Fibroblast of villous mesenchyme (primary cell): ENCODE measurements at places on chromosomes 16 and 17.

GRCh38 chr16:87949071-87949744 lies 2.0 kb upstream of the BANP start:
- DNase-seq: no peak

GRCh38 chr17:29710520-29710884 lies 87.8 kb upstream of the CORO6 start:
- DNase-seq: peak; percentile 62

- DNase-seq: peak; percentile 94
These were observed 28.5 kb downstream of the ARHGAP17 start for GRCh38 chr16:24986512-24987303.

DNA sequence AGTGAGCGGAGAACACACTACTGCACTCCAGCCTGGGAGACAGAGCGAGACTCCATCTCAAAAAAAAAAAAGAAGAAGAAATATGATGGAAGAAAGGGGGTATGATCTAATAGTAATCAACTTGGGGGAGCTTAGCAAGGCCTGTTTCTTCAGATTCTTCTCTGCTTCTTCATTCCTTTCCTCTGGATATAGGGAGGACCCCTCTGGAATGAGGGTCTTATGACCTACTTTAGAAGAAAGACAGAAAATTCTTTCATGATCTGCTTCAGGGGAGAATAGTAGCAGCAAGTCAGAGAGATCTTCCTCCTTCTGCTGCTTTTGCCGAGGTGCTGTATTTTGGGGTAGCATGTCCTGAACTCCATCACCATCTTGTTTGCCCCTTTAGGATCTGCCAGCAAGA lies 44.9 kb upstream of the ETV4 start:
- DNase-seq: no peak

DNA sequence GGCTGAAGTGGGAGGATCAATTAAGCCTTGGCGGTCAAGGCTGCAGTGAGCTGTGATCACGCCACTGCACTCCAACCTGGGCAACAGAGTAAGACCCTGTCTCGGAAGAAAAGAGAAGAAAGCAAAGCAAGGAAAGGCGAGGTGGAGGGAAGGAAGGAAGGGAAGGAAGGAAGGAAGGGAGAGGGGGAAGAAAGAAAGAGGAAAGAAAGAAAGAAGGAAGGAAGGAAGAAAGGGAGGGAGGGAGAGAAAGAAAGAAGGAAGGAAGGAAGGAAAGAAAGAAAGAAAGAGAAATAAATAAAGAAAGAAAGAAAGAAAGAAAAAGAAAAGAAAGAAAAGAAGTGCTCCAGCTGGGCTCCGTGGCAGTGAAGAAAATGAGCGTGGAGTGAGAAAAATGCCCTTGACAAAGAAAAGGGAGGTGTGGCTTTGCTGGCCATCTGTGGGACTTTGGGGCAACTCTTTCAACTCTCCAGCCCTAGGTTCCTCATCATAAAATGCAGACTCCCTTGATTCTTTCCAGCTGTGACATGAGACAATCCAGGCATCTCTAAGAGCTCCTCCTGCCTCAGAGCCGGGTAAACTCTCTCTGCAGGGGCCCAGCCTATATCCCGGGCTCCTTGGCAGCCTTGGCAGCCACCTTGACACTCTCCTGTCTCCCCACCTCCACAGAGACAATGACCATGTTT lies 2.4 kb downstream of the GSDMA start:
- peak; percentile 20 for DNase-seq

- no peak for DNase-seq
These were observed 548.9 kb upstream of the CDH8 start for GRCh38 chr16:62585041-62585545.

GRCh38 chr16:57915811-57916488 lies 55.0 kb downstream of the CNGB1 start:
- no peak for DNase-seq

- no peak for DNase-seq
These were observed 7.8 kb upstream of the TBC1D3B start for GRCh38 chr17:36184023-36184765.

DNA sequence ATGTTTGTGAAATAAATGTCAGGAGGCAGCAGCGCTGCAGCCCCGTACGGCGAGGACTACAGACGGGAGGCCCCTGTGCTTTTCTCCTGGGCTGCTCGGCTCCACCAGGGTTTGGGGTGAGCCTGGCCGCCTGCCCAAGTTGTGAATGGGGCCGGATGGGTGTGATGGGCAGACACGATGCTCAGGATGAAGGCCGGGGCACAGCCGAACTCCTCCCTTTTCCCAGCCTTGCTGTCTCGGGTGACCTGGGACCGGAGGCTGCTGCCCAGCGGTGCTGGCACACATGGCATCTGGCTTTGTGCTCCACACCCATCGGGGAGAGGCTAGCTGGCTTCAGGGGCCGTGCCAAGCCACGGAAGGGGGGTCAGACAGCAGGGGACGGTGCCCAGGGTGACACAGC lies 34.2 kb upstream of the ZFPM1 start:
- DNase-seq: no peak

GRCh38 chr17:8455665-8456209 lies 20.1 kb downstream of the NDEL1 start:
- DNase-seq: no peak

DNA sequence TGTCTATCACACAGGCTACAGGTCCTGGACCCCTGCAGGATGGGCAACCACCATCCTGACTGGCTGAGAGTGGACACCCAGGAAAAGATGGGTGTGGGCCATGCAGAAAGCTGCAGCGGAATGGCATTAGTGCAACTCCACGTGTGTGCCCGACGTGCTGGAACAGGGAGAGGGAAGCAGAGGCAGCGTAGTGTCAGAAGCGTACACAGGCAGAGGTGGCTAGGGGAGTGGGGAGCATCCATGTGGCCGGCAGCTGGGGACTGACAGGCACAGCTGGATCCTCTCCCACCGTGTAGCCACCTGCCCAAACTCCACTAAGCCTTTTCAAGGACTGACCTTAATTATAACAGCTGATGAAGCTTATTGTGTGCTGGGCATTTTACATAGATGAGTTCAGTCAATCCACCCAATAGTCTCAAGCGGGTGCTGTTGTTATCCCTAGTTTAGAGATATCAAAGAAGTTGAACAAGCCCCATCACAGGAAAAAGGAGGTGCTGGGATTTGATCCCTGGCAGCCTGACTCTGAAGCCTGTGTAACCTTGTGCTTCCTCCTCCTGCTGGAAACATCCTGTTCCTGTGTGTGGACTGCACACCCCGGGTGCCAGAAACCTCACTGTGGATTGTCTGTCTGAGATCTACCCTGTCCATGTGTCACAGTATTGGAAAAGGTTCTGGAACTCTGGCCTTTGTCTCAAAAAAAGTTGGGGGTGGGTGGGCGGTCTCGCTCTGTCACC lies 114.0 kb downstream of the PRKCA start:
- no peak for DNase-seq

DNA sequence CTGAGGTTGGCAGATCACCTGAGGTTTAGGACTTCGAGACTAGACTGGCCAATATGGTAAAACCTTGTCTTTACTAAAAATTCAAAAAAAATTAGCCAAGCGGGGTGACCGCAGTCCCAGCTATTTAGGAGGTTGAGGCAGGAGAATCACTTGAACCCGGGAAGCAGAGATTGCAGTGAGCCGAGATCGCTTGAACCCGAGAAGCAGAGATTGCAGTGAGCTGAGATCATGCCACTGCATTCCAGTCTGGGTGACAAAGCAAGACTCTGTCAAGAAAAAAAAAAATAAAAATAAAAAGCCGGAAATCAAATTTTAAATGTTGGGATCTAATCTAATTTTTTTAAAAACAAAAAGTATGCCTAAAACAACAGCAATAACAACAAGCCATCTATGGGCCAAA lies 56.3 kb downstream of the ABCC1 start:
- no peak for DNase-seq

GRCh38 chr17:49716668-49717364 lies 9.1 kb upstream of the SLC35B1 start:
- DNase-seq: no peak

DNA sequence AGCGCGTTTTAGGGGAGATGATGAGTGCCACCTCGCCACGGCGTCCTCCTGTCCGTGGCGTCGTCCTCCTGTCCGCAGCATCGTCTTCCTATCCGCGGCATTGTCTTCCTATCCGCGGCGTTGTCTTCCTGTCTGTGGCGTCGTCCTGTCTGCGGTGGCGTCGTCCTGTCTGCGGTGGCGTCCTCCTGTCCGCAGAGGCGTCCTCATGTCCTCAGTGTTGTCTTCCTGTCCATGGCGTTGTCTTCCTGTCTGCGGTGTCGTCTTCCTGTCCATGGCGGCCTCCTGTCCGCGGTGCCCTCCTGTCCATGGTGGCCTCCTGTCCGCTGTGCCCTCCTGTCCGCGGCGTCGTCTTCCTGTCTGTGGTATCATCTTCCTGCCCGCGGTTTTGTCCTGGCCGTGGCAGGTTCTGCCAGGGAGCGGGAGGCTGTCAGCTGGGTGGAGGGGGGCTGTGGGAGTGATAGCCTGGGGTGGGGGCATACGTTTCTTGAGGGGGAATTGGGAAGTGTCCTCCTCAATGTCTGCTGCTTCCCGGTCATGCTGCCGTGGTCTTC lies 30.9 kb downstream of the TBCD start:
- DNase-seq: no peak

DNA sequence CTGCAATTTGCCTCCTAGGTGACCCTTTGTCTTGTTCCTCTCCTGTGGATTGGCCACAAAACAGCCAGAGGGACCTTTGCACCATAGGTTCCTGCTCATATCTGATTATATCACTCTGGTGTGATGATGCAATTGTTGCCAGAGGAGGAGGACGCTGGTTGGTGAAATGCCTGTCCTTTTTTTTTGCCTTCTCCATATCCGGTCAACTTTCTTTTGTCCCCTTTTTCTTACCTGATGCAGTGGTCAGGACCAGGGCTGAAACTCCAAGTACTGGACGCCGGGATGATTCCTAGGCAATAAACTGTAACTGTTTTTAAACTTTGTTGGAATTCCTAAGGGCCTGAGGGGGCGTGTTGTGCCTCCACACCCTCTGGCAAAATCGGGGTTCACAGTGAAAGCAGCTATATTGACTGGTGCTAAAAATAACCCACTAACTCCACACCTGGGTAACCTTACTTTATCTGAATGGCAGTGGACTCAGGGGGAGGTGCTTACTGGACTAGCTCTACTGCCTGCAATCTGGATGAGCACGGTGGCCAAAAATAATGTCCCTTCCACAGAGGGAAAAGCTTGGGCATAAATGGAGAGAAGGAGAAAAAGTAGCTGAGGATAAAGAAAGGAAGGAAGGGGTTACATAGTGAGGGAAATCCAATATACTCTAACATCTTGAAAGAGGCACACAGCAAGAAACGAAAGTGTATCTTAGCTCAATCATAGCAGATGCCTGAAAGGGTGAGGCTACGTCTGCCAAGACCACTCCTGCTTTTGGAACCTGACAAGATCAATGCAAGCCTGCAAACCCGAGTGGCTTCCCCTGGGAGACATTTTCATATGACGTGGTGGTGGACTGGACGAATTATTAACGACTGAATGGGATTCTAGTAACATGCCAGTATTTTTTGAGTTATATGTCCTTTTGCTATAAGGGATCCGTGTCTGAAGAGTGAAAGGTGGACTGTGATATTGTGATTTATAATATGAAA lies 28.4 kb upstream of the ZNF423 start:
- DNase-seq: no peak

DNA sequence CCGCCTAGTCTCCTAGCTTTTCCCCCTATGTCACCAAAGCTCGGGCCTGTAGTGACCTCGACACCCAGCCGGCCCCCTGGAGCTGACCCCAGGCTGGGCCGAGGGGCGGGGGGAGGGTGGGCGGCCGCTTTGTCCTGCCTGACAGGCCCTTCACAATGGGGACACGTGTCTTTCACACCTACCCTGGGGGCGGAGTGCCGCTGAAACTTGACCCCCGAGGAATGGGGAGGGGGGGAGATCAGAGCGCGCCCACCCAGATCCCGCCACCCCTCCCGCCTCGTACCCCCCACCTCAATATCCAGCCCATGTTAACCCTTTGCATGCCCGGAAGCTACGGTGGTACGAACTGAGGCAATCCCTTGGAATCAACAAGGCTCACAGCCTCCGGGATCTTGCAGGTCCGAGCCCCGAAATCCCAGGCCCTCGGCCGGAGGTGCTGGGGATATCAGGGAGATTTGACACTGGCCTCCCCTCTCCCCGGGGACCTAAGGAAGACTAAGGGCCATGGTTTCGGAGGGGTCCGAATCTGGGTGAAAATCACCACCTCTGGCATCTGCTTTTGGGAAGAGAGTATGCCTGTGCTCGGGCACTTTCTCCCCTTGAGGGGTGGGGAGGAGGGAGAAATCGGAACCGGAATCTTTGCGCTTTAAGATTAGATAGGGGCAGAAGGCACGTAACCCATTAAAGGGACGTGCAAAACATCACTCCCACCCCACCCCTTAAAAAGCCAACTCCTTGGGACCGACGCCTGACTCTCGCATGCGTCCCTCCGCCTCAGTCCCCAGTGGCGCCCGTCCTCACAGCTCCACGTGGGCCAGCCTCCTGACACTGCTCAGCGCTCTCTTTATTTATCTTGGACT lies 2.6 kb downstream of the NOG start:
- DNase-seq: no peak

- no peak for DNase-seq
These were observed 110.4 kb upstream of the PMFBP1 start for GRCh38 chr16:72282362-72282761.

DNA sequence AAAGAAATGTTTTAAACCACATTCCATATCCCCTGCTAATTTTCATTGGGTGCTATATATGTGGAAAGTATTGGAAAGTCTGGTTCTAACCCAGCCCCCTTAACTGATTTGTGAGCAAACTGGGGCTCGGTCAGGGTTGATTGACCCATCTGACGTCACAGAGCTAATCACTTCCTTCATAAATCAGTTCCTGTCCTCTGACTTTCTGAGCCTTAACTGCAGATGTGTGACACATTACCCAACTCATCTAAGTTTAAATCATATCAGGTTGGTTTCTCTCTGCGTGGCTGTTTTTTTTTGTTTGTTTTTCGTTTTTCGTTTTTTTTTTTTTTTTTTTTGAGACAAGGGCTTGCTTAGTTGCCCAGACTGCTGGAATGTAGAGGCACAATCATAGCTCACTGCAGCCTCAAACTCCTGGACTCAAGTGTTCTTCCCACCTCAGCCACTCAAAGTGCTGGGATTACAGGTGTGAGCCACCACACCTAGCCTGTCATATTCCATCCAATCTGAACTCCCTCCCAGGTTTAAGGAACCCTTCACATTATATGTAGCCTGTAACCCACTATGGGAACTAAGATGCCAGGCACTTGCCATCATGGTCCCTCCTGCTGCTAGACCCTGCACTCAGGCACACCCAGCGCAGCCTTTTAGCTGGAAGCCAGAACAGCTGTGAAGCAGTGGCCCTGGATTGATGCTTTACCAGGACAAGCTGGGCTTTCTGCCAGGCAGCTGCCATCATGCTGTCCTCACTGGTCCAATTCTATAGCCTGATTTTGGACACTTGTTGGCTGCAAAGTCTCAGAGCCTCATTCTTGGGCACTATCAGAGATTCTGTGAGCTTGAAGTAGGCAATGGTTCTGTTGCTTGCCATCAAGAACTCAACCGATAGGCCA lies 6.9 kb upstream of the BPTF start:
- no peak for DNase-seq

DNA sequence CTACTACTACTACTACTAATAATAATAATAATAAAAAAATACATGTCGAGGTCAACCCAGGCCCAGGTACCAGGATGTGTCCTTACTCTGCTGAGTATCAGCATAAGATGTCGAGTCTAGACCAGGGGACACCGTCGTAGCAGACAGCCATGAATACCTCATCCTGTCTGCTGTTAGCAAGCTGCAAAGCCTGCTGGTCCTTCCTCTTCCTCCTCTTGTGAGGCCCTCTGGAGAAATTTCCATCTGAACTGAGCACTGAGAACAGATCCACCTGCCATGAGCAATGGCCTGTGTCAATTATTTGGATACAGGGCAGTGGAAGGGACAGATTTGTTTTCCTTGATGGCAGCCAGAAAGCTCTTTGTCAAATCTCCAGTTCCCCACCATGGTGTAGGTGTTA lies 168.5 kb downstream of the XYLT1 start:
- DNase-seq: no peak

GRCh38 chr17:14112407-14112806 lies 43.1 kb downstream of the COX10 start:
- no peak for DNase-seq
